ENCODE measurements at places on chromosomes 4 and X. TPM values are rescaled to one million over a fixed set of nuclear protein-coding genes. Genes with fewer than 3 reads are reported as not detected.

BTC gene
- total RNA-seq = 0.11 TPM

DNA sequence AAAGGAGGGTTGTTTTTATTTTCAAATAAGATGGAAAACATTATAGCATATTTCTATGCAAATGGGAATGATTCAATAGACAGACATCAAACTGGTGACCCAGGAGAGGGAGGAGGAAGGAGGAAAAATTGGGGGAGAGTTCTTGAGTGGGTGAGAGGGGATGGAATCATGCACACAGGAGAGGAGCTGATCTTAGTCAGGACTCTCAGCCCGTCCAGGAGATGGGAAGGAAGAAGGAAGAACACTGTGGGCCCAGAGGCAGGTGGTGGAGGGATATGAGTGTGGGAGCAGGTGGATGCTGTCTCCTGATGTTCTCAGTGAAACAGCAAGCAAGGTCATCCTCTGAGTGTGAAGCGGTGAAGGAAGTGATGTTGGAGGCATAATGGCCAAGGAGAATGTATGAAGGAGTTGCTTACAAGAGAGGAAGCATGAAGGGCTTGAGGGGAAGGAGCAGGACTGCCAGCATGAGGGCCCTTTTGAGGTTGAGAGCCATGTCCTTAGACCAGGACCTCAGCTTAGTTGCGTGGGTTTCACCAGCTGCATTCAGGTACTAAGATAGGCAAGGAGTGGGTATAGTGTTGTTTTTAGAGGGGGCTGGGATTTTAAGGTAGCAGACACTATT is 161.7 kb upstream of the NAP1L5 start:
- H3K36me3 ChIP-seq = no peaks in the 10 kb centered on the region
- peaks cover 9% of the 10 kb centered on the region for H3K4me1 ChIP-seq
- H3K27me3 ChIP-seq = no peaks in the 10 kb centered on the region
- H3K4me3 ChIP-seq = no peak overlapping the region

DNA sequence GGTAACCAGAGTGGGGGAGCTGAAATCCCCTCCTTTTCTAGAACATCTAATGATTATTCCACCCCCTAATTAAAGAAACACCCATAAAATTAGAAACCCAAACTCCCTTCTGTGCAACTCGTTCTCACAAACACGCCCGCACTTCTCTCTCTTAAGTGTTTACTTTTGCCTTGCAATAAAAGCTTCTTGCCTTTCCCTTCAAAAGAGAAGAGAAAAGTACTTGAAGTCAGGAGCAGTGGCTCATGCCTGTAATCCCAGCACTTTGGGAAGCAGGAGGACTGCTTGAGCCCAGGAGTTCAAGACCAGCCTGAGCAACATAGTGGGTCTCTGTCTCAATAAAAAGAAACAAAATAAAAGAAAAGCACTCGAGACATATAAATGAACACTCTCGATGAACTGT is 3.6 kb upstream of the GPR173 start:
- H3K27me3 ChIP-seq = peaks cover 23% of the 10 kb centered on the region
- no peak overlapping the region for H3K4me3 ChIP-seq
- H3K27ac ChIP-seq = no peak overlapping the region
- no peaks in the 10 kb centered on the region for H3K4me1 ChIP-seq

DNA sequence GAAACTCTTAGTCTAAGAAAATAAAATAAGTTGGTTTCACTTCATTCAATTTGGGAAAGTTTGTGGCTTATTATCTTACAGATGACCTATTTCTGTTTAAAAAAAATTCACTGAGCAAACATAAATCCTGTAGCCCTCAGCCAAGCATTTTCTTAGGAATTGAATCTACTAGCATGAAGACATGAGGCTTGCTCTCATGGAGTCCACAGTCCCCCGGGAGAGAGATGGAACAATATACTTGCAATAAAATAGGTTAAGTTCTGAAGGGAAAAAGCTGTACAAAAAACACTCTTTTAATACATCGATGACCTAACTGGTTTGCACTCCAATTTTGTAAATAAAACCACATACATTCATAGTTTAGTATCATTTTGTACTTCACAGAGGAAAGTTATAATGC is 642.6 kb upstream of the FAM241A start:
- no peak overlapping the region for H3K4me3 ChIP-seq
- DNase-seq = no peak
- H3K36me3 ChIP-seq = no peaks in the 10 kb centered on the region
- H3K27me3 ChIP-seq = no peaks in the 10 kb centered on the region
- no peaks in the 10 kb centered on the region for H3K4me1 ChIP-seq

DNA sequence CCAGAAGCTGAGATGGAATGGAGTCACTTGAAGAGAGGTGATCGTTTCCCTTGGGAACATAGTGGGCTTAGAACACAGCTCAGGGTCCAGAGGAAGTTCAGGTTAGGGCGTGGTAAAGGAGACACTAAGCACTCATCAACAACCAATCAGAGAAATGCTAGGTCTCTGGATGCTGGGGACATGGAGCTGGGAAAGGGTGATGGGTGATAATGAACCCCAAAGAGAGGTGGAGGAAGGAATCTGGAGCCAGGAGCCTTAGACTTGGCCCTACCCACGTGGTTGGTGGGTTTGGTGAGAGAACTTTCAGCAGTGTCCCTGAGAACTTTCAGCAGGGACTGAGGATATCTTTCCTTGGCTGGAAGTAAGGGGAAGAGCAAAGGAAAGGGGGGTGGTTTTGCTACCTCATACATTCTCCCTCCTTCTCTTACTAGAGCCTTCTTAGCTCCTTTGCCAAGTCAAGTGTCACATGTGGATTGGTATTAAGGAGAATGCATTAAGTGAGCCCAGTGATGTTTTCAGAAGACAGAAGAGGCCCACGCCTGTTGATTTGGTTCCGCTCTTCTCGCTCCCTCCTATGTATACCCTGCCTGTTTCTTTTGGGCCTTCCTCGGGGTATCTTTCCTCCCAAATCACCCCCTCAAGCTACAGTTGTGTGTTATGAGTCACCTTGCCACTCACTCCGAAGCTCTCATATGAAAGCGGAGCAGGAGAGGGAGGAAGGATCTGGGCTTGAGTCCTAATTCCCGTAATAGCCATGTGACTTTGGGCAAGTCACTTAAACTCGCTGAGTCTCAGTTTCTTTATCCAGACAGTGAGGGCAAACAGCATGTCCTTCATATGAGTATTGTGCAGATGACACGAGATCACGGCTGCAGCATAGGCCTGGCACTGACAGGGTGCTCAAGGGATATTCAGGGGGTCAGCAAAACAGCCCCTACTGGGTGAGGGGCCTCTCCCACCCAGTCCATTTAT is 63.1 kb downstream of the TSC22D3 start:
- peaks cover 4% of the 10 kb centered on the region for H3K4me1 ChIP-seq
- H3K27me3 ChIP-seq = no peaks in the 10 kb centered on the region
- no peaks in the 10 kb centered on the region for H3K36me3 ChIP-seq
- no peak for DNase-seq

GRCh38 chr4:7559741-7560395 is 125.1 kb upstream of the PSAPL1 start:
- H3K27ac ChIP-seq = no peak overlapping the region
- no peaks in the 10 kb centered on the region for H3K36me3 ChIP-seq
- H3K27me3 ChIP-seq = no peaks in the 10 kb centered on the region
- H3K4me3 ChIP-seq = no peak overlapping the region

DNA sequence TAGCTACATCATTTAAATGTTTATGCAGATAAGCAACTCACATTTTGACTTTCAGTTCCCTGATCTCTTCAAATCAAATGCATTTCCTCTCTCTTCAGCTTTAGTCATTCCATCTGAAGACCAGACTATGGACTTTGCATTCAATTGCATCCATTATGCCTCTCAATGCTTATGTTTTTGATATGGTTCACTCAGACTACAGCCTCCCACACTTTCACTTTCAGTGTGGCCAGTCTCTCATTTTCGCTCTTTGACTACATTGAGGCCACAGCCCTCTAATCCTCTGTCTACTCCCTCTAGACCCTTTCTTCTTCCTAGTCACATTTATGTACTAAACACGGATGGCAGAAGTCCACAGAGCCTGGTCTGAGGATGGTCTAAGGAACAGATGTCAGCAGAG is 24.5 kb upstream of the VEGFC start:
- no peak for DNase-seq
- no peaks in the 10 kb centered on the region for H3K36me3 ChIP-seq
- no peak overlapping the region for H3K27ac ChIP-seq
- H3K27me3 ChIP-seq = peaks cover 22% of the 10 kb centered on the region

SSX4 gene
- not detected for total RNA-seq

GRCh38 chr4:38177035-38177546 is 216.9 kb downstream of the PTTG2 start:
- no peak overlapping the region for H3K27ac ChIP-seq
- H3K4me3 ChIP-seq = no peak overlapping the region
- H3K36me3 ChIP-seq = no peaks in the 10 kb centered on the region
- H3K4me1 ChIP-seq = no peaks in the 10 kb centered on the region
- no peaks in the 10 kb centered on the region for H3K27me3 ChIP-seq
- DNase-seq = no peak

- no peak for DNase-seq
- no peaks in the 10 kb centered on the region for H3K36me3 ChIP-seq
- no peak overlapping the region for H3K4me3 ChIP-seq
- no peak overlapping the region for H3K27ac ChIP-seq
- H3K27me3 ChIP-seq = no peaks in the 10 kb centered on the region
Measured at GRCh38 chr4:152564336-152564735, 28.4 kb upstream of the FBXW7 start.

TRIM61 gene
- total RNA-seq = 2.0 TPM

SLC10A6 gene
- total RNA-seq = not detected

DNA sequence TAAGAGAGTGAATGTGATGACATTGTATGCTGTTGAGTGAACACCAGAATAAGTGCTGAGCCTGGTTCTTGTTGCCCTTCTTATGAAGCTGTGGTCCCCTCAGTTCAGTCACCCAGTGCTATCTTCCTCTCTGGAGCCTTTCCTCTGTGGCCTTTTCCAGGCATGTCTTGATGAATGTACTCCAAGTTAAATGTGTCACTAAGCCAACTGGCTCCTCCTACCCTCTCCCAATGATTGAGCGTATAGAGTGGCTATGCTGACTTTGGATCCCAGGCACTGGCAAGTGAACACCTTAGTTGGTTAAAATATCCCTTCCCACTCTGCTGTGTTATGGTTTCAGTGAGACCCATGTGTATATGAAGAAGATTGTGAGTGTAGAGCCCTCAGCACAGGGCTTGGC is 134.1 kb upstream of the MAMLD1 start:
- no peak overlapping the region for H3K27ac ChIP-seq
- no peaks in the 10 kb centered on the region for H3K4me1 ChIP-seq
- H3K4me3 ChIP-seq = no peak overlapping the region
- no peak for DNase-seq
- H3K36me3 ChIP-seq = no peaks in the 10 kb centered on the region

GRCh38 chrX:155967653-155968325 is 29.7 kb upstream of the IL9R start:
- no peak overlapping the region for H3K27ac ChIP-seq
- H3K36me3 ChIP-seq = no peaks in the 10 kb centered on the region
- no peak for DNase-seq
- H3K4me1 ChIP-seq = no peaks in the 10 kb centered on the region

PNMA6A gene
- total RNA-seq = 6.3 TPM

DNA sequence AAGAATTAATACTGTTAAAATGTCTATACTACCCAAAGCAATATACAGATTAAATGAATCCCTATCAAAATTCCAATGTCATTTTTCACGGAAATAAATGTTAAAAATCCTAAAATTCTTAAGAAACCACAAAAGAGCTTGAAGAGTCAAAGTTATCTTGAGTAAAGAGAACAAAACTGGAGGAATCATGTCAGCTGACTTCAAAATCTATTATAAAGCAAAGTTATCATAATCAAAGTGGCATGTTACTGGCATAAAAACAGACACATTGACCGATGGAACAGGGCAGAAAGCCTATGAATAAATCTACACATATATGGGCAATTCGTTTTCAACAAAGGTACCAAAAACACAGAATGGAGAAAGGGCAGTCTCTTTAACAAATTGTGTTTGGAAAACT is 579.0 kb downstream of the INPP4B start:
- peaks cover 8% of the 10 kb centered on the region for H3K4me1 ChIP-seq
- DNase-seq = no peak
- no peak overlapping the region for H3K4me3 ChIP-seq
- no peak overlapping the region for H3K27ac ChIP-seq
- no peaks in the 10 kb centered on the region for H3K36me3 ChIP-seq

GRCh38 chr4:6453688-6453990 is 18.8 kb downstream of the PPP2R2C start:
- H3K4me1 ChIP-seq = no peaks in the 10 kb centered on the region
- peaks cover 97% of the 10 kb centered on the region for H3K27me3 ChIP-seq
- H3K27ac ChIP-seq = no peak overlapping the region
- no peak for DNase-seq
- H3K4me3 ChIP-seq = no peak overlapping the region
- H3K36me3 ChIP-seq = no peaks in the 10 kb centered on the region

Data from A673 (cell line).